ENCODE measurements at places on chromosomes 7 and 10. TPM values are rescaled to one million over a fixed set of nuclear protein-coding genes. Genes with fewer than 3 reads are reported as not detected.

NPY gene
- not detected for total RNA-seq

CYP2C19 gene
- not detected for total RNA-seq

HABP2 gene
- total RNA-seq: not detected

ZNF37A gene
- total RNA-seq: 6.7 TPM

MAT1A gene
- not detected for total RNA-seq

SEC61A2 gene
- total RNA-seq: 5.8 TPM

ADAM22 gene
- 0.54 TPM for total RNA-seq

SFTPA1 gene
- total RNA-seq: not detected

ZNF239 gene
- total RNA-seq: 1.8 TPM

ANKRD2 gene
- total RNA-seq: not detected

EMX2 gene
- total RNA-seq: not detected

HOXA2 gene
- total RNA-seq: not detected

CUZD1 gene
- 0.18 TPM for total RNA-seq

CALCR gene
- not detected for total RNA-seq

SHH gene
- total RNA-seq: not detected

NKX1-2 gene
- total RNA-seq: not detected
